Muscle of leg (tissue), 16 donors: ENCODE measurements at places on chromosomes 16 and 17.

- peak; percentile 87 for DNase-seq
These were observed 1.8 kb downstream of the ASGR1 start for GRCh38 chr17:7177191-7177953.

- DNase-seq = no peak
These were observed 2.6 kb downstream of the SLC16A6 start for GRCh38 chr17:68288375-68288774.

DNA sequence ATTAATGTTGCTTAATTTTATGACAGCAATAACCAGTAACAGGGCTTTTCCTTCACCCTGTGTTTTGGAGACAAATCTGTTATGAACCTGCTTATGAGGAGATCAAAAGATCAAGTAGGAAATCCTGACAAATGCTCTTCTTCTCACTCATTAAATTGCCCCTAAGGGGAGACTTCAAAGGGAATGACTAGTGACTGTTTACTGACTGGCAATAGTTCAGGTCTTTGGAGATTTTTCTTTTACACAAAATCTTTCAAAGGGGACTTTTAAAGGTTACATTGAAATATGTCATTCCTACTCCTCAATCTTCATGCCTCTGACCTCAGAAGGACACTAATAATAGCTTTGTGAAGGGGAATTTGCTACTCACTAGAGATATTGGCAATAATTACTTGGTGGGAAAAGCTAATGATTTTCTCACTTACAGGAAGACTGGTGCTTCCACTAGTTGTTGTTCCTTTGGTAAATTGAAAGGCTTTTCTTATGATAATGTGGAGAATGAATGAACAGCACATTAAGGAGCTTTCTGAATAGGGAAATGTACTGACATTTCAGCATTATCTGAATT lies 292.9 kb upstream of the CA10 start:
- DNase-seq = no peak

- DNase-seq = no peak
These were observed 711.1 kb upstream of the SOX9 start for GRCh38 chr17:71409712-71410111.

DNA sequence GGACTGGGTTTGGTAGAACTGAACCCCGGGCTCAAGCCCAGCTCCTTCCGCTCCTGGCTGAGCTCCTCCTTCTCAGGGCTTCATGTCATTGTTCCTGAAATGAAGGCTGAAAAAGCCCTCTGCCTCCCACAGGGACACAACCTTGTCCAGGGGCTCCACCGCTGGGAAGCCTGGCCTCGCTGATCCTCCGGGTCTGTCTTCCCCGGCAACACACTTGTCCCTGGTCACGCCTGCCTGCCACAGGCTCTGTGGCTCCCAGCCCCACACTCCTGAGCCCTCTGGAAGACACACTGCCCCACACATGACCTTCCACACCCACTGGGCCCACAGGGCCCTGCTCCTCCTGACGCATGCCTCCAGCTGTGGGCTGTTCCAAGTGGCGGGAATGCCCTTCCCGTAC lies 18.0 kb upstream of the ZC3H18 start:
- DNase-seq = no peak

DNA sequence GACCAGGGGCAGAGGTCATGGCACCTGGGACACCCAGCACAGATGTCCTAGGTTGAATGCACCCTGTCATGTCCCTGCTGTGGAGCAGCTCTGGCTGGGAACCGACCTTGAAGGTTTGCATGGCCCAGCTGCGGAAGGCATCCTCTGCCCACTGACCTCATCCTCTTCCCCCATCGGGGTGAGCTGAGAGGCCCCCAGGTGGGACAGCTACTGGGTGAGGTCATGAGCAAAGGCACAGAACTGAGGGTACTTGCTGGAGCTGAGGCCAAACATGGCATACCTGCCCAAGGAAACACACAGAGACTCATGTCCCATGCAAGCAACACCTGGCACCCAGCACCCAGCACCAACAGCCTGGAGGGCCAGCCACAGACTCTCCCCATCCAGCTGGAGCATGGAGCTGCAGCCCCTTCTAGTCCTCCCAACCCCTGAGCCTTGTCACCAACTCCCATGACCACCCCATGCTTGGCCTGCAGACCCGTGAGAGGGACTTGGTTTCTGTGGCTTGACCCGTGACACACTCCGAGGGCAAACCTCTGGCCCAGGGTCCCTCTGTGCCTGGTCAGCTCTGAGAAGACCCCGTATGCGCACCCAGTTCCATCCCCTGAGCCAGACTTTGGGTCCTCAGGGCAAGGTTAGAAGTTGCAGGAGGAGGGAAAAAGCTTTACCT lies 33.1 kb downstream of the LGALS9 start:
- DNase-seq = no peak

DNA sequence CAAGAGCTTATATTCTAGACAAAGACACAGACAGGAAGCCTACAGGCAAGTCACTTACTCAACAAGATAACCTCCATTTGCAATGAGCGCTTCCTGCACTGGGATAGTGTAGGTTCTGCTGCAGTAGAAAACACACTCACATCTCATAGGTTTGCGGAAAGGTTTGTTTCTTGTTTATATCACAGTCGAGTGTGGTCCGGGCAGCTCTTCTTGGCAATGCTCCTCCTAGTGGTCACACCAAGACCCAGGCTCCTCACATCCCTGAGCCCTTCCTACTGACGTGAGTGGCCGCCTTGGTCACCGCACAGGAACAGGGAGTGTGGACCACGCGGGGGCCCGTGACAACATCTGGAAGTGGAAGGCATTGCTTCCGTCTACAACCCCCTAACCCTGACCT lies 48.0 kb upstream of the RBFOX3 start:
- peak; percentile 39 for DNase-seq

DNA sequence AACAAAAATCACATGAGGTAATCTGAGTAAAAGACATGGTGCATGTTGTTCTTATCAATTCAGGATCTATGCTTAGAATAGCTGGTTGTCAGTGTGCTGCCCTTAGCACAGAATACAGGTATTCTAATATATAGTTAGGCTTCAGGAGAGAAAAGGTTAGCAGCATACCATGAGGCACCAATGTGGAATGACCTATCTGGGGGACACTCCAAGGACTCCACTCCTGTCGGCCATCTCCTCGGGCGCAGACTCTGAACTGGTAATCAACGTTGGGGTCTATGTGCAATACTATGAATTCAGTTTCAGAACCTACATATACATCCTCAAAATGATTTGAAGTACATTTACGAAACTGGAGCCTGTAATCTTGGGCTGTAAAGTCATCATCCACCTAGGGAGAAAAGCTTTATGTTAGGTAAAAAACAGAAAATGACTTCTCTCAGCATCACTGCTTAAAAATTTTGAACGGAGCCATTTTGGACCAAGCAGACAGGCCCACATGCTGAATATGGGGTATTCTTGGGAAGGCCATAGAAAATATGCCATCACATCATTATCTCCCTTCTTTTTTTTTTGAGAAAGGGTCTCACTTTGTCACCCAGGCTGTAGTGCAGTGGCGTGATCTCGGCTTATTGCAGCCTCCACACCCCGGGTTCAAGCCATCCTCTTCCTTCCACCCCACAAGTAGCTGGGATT lies 31.1 kb downstream of the CRLF3 start:
- DNase-seq = no peak

DNA sequence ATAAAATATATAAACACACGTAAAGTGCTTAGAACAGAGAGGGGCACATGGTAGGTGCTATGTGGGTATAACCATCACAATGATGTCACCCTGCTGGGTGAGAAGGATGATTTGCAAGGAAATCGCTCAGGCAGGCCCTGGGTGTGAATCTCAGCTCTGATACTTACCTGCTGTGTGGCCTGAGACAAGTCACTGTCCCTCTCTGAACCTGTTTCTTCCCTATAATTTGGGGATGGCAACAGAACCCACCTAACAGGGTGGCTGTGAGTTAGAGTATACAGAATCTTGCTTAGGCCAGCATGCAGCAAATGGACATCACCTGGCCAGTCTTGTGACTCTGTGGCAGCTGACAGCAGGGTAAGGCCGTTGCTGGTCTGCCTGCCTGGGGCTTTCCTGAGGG lies 36.6 kb upstream of the ALKBH5 start:
- no peak for DNase-seq

DNA sequence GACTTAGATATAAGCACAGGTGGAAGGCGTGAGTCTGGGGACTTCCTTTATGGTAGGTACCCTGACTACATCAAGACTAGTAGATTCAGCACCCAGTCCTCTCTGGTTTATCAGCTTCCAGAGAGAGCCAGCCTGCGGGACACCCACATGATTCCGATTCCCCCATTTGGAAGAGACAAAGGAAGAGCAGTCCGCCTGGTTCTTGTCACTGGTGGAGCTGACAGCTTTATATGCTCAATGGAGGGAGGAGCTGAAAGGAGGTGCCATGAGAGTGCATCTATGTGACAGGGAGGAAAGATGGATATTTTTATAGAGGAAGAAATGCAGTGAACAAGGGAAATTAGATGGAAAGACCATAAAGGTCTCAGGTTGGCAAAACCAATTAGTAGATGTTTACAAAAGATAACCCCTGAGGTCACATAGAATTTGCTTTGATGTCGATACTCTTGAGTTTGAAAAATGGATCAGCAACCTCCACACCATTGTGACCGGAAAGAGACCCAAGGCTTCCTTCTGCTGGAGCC lies 437.7 kb downstream of the PMP22 start:
- DNase-seq = no peak

GRCh38 chr16:46817961-46818360 lies 13.0 kb downstream of the C16orf87 start:
- no peak for DNase-seq

- DNase-seq = no peak
These were observed 5.3 kb downstream of the HMOX2 start for GRCh38 chr16:4481526-4481925.

- no peak for DNase-seq
These were observed 248.6 kb downstream of the FOXL1 start for GRCh38 chr16:86826941-86827340.

- no peak for DNase-seq
These were observed 20.4 kb upstream of the MRPS23 start for GRCh38 chr17:57870283-57870635.

GRCh38 chr17:32835291-32835761 lies 41.6 kb downstream of the MYO1D start:
- DNase-seq = no peak

DNA sequence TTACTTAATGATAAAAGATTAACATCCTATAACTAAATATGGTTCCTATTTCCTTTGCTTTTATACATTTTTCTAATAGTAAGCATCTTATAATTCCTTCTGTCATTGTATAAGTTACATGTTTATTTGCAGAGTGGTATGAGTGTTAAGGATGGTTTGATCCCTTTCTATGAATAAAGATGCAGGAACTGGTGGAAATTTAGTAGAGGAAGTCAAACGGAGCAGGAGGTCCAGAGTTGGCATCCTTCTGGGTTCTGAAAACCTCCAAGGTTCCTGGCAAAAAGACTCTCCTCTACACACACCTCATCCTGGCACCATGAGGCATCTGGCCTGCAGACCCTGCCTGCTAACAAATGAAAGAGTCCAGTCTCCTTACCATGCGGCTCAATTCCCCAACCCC lies 296.8 kb downstream of the SOX9 start:
- DNase-seq = no peak

DNA sequence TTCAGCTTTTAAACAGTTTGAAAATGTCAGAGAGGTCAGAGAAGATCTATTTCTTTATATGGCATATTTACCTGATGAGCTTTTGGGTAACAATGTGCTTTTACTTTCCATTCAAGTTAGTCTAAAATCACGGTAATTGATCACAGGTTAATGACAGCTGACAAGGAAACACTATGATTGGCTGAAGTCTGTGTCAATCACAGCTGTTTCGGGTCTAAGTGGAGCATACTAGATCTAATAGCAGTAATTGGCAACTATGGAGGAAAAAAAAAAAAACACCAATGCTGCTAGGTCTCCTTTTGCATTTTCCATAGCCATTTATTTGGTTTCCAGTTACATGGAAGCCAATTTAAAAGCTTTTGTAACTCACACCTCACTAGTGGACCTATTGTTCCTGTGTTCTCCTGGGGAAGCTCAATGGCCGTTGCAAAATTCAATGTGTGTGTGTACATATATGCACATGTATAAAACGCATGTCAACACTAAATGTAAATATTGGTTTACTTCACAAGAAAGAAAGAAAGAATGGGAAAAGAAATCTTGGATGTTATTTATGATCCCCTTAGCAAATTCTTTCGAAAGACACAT lies 568.3 kb upstream of the ZFHX3 start:
- peak; percentile 57 for DNase-seq

DNA sequence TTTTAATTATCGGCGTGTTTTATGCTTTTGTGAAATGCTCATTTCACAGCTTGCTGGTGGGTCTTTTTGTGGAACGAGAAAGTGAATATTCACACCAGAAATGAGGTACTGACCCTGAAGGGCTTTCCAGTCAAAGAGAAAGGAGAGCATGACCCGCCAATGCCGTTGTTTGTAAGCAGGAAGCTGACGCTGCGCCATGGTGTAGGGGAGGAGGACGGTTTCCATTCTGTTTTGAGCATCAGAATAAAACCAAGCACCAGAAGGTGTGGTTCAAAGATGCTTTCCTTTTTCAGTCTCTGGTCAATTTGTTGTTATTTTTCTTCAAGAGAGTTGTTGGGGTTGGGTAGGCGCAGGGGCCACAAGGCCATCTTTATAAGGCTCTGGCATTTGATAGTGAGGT lies 669.3 kb downstream of the WWOX start:
- DNase-seq = no peak

- peak; percentile 15 for DNase-seq
These were observed 104.8 kb downstream of the MGAT5B start for GRCh38 chr17:76973040-76973439.

DNA sequence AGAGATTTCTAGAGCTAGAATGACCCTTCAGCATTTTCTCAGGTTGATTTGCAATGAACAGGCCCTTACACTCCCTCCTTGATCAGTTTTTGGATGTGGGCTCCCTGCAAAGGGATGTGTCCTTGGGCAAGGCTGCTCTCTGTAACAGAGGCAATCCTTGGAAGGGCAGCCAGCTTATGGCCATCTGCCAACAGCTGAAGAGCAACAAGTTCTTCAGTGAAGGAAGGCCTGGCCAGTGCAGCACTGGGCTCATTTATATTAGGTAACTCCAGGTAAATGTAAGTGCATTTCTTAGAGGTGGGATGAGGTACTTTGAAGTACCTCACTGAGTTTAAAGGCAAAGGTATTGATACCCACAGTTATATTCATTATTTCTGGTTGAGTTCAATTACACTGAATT lies 114.3 kb upstream of the KCNJ16 start:
- DNase-seq = peak; percentile 60

- no peak for DNase-seq
These were observed 126.6 kb upstream of the KCNJ16 start for GRCh38 chr17:69948406-69948805.
